Activated CD4-positive, CD25-positive, alpha-beta regulatory T cell (primary cell): ENCODE measurements at places on chromosomes 6 and 20.

- DNase-seq: no peak
These were observed 11.8 kb upstream of the KCNQ2 start for GRCh38 chr20:63484236-63484635.

- no peak for DNase-seq
These were observed 57.8 kb downstream of the OR2B2 start for GRCh38 chr6:27854421-27854820.

GRCh38 chr6:52231406-52232127 lies 12.7 kb downstream of the IL17F start:
- no peak for DNase-seq

- no peak for DNase-seq
These were observed 24.9 kb upstream of the ITCH start for GRCh38 chr20:34337982-34338726.

GRCh38 chr6:139344186-139344963 lies 30.1 kb downstream of the CITED2 start:
- DNase-seq: no peak
